ENCODE measurements at places on chromosomes 7 and 10.
A peak's percentile ranks its signal among the peaks of the same experiment; 100 is the strongest.

GRCh38 chr10:114026189-114027040 is 17.3 kb upstream of the ADRB1 start:
- DNase-seq: no peak

DNA sequence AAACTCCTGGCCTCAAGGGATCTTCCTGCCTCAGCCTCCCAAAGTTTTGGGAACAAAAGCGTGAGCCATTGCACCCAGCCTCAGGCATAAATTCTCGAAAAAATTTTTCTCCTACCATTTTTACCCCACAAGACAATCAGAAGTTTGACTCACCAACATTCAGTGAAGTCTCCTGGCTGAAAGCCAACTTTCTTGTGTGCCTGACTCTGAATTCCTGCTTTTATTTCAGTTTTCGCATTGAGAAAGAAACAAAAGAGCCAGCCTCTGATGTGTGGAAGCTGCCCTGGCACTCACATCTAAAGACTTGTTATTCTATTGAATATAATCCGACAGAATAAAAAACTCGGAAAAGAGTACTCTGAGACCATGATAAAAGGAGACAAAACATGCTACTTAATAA is 402.9 kb downstream of the MAGI2 start:
- peak; percentile 1 for DNase-seq

- no peak for DNase-seq
Measured at GRCh38 chr7:25206765-25207164, 21.5 kb downstream of the NPVF start.

DNA sequence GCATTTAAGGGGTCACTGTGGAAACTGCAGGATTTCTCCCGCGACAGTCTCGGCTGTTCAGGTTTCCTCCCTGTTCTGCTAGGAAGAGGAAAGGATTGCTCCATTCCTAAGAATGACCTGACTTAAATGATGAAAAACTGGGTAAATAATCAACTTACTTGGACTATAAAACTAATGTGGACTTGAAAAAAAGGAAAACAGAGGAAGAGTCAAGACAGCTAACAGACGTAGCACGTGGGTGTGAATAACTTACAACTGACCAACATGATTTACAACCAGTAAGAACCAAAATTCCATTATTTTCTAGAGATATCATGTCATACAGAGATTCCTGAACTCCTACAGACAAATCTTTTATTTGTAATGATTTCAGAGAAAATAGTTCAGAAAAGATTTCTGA is 93.8 kb downstream of the ADAM12 start:
- DNase-seq: no peak

DNA sequence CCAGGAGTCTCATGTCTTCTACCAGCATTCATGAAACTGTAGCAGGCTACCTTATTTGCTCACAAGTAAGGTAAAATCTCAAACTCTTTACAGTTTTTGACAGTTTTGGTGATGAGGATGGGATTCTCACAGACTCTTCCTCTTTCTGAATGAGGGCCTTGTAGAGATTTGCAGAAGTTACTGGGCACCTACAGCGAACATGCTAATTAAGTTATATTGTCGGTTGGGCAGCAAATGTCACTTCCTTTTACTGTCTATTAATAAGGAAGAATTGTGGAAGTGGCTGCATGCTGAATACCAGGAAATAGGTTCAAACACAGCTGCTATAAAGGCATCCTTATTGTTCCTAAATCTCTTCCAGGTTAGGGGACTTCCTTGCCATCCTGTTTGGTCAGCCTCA is 189.6 kb downstream of the DNAJC1 start:
- no peak for DNase-seq

- DNase-seq: no peak
Measured at GRCh38 chr10:123149568-123150270, 1.8 kb downstream of the HMX2 start.

DNA sequence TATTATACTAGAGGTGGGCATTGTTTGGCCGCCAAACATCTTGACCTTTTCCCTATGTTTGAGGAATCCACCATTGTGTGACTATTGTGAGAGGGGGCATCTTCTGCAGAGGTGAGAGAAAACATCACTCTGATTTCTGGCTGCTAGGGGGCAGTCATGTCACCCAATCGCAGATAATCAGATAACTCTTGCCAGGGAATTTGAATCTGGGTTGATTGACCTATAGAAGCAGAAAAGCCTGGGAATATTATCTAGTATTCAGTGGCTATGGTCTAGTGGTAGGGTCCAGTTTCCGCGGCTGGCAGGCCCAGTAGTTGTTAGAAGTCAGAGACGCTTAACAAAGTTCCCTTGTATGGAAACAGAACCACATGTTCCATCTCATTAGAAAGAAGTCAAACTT is 808.5 kb downstream of the PHTF2 start:
- DNase-seq: no peak

DNA sequence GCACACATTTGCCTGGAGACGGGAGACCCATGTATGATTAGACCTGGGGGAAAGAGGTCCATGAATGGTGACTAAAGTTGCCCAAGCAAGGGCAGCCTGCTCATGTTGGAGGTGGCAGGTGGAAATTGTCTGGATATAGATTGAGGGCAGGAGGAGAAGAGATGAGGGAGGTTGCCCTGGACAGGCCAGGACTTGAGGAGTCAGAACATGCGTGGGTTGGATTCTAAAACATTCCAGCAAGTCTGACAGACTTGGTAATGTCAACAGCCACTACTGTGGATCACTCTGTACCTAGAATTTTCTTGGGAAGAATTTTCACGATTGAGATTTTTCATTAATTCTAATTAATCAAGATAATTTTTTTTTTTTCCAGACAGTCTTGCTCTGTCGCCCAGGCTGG is 19.1 kb upstream of the SVOPL start:
- DNase-seq: no peak

DNA sequence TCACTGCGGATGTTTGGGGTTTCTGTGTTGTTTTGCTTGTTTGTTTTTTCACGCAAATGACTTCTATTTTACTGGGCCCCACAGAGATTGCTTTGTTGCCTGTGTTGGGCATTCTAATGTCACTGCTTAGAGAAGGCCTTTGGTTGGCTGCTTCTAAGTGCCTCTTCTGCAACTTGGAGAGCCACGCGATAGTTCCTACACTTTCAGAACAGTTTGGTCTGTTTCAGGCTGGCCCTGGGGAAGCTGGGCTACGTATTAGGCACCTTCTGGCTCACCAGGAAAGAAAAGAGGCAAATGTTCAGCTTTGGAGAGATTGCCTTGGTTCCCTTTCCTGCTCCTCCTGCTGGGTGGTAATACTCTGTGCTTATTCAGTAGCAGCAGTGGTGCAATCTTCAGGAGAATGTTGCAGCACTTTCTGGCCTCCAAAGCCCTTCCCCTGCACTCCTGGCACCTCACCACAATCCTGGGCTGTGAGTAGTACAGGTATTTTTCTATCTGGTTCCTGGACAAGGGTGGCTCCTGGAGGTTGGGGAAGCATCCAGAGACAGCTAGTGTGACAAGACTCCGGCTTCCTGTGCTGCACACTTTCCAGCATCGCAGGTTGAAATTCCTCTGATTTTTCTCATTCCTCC is 1.2 kb downstream of the ANTXRL start:
- no peak for DNase-seq

GRCh38 chr10:51620131-51620530 is 79.3 kb downstream of the CSTF2T start:
- DNase-seq: no peak

- DNase-seq: no peak
Measured at GRCh38 chr10:91295346-91295745, 74.9 kb downstream of the PCGF5 start.

- peak; percentile 70 for DNase-seq
Measured at GRCh38 chr7:86708031-86708680, 64.4 kb downstream of the GRM3 start.

Data from nucleus accumbens (tissue), 56 donors.